Mesothelial cell of epicardium (in vitro differentiated cells): ENCODE measurements at places on chromosomes 6 and 20.

DNA sequence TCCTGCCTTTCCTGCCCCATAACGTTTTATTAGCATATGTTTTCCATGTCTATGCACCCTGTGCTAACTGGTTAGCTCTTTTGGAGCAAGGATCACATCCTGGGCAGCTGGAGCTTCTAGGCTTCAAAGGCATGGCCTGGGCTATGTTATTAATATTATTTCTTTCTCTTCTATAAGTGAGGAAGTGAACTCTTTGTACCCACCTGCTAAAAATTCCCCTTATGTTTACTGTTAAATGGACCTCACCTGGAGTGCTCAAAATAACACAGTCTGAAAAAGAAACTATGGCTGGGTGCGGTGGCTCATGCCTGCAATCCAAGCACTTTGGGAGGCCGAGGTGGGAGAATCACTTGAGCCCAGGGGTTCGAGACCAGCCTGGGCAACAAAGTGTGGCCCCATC lies 97.8 kb downstream of the TNFAIP3 start:
- H3K27me3 ChIP-seq, result no peaks in the 10 kb centered on the region
- no peak overlapping the region for H3K4me3 ChIP-seq
- DNase-seq, result no peak
- no peaks in the 10 kb centered on the region for H3K36me3 ChIP-seq

DNA sequence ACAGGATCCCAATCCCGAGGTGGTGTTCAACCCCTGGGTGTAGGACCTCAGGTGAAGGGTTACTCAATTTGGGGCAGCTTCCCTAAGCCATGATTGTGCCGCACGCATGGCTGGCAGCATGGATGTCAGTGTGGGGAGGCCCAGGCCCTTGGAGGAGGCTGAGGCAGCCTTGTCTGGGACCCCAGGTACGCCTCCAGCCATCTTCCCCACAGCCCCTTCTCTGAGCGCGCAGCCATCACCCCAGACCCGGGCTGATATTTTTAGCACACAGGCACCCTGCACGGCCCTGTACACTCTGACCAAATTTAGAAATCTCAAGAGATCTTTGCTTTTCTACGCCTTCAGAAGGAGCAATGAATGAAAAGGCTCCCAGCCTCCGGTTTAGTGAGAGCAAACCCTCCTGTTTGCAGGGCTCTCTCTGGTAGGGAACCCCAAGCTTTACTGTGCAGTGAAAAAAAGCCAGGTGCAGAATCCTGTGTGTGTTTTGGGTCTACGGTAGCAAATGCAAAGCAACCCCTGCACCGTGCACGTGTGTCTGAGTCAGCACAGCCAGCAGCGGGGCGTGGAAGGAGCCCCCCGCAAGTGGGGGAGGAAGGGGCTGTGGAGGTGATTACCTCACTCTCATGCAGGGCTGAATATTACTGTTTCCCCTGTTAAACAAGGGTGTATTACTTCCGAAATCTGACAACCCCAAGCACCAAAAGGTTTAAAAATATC lies 44.3 kb downstream of the CTCFL start:
- H3K4me1 ChIP-seq, result peaks cover 10% of the 10 kb centered on the region
- H3K27ac ChIP-seq, result no peak overlapping the region
- H3K4me3 ChIP-seq, result no peak overlapping the region
- no peak for DNase-seq
- no peaks in the 10 kb centered on the region for H3K27me3 ChIP-seq
- H3K36me3 ChIP-seq, result peaks cover 1% of the 10 kb centered on the region

DNA sequence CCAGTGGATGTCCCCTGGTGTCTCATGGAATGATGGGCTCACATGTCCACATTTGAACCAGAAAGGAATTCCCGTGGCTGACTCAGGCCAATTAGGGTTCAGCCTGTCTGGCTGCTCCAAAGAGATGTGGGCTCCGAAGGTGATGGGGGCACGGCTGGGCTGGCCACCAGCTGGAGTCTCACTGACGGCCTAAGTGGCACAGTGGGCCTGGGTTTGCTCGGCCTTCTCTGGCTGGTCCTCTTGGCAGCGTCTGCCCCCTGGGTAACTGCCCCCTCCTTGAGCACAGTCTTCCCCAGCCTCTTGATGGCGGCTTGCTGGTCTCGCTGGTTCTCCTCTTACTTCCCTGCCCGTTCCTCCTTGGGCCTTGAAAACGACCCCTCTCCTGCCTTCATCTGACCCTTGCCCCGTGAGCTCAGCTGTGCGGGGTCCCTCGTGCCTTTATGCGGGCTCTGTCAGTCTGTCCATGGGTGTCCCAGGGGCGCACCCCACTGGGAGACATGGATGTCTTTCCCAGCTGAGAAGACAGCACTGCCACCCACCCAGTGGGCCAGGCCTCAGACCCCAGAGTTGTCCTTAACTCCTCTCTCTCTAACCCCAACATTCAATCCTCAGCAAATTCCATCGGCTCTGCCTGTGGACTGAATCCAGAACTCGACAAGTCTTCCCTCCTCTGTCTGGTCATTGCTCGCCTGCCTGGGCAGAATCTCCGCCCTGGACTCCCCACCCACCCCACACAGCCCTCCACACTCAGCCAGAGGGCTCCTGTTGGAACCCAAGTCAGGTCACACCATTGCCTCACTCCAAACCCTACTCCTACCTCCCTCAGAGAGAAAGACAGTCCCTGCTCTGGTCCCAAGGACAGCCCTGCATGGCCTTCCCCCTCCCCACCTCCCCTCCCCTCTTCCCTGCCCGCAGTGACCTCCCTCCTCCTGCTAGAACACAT lies 78.7 kb downstream of the CEBPB start:
- no peaks in the 10 kb centered on the region for H3K4me1 ChIP-seq
- DNase-seq, result no peak
- no peak overlapping the region for H3K4me3 ChIP-seq
- no peaks in the 10 kb centered on the region for H3K36me3 ChIP-seq
- no peak overlapping the region for H3K27ac ChIP-seq

DNA sequence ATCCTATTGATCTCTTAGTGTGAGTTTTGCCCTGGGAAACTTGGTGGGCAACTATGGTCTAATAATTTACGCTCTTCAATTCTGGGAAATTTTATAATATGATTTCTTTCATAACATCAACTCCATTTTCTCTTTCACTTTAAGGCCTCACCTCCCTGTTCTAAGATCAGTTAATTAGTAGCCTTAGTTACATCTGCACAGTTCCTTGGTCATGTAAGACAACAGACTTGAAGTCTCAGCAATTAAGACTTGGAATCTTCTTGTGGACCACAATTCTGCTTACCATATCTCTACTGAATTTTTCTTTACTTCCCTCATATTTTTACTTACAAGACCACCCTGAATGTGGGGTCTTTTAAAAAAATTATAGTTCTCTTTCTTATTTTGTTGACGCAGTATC lies 8.7 kb downstream of the ENPP3 start:
- H3K27ac ChIP-seq, result no peak overlapping the region
- H3K36me3 ChIP-seq, result no peaks in the 10 kb centered on the region
- no peaks in the 10 kb centered on the region for H3K4me1 ChIP-seq
- DNase-seq, result no peak

DNA sequence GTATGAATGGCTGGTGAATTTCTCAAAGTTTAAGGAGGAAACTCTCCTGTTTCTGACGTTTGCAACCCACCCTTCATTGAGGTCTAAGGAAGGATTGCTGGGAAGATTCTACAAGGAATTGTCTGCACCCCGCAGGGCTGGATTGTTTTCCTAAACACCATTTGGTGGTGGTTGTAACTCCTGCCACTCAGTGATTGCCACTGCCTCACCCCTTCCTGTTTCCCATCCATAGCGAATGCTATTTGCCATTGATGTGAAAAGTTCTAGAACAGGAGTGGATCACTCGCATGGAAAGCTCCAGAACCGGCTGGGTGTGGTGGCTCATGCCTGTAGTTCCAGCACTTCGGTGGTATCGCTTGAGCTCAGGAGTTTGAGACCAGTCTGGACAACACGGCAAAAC lies 8.7 kb upstream of the DSP start:
- no peaks in the 10 kb centered on the region for H3K27me3 ChIP-seq
- no peaks in the 10 kb centered on the region for H3K36me3 ChIP-seq
- peaks cover 55% of the 10 kb centered on the region for H3K4me1 ChIP-seq
- DNase-seq, result no peak
- peak overlapping the region; percentile 85 for H3K27ac ChIP-seq
